ENCODE measurements at places on chromosomes 5 and 9.

- DNase-seq, result peak; percentile 32
These were observed 403.1 kb upstream of the ZNF608 start for GRCh38 chr5:125149527-125149926.

DNA sequence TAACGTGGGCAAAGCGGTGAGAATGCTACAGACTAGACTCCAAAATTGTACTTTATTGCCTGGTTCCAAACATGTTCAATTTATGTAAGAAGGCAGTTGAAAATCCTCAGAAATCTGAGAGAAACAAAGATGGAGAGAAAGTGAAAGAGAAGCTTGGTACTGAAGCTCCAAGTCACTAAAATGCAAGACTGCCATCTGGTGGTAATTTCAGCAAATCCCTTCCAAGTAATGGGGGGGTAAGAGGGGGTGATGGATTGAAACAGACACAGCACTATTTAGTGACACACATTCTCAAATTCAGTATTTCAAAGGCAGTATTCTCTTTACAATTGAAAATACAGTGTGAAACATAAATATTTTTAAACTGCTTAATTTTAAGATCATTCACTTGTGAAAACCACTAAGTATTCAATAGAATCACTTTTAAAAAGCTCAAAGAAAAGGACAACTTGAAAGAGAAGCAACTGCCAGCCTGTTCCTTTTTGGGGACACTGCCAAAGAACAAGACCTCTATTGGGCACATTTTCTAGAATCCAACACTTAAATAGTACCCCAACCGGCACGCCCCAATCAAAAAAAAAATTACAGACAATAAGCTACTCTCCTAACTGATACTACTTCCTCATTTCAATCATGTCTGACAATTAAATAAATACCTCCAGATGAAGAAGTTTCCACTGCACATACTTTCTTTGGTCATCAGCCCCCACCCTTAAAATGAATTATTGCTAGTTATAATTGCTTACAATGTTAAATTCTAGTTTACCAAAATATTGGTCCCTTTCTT lies 131.5 kb downstream of the AGTPBP1 start:
- DNase-seq, result peak; percentile 53

- DNase-seq, result no peak
These were observed 199.2 kb upstream of the ANKRD55 start for GRCh38 chr5:56432321-56432720.

- DNase-seq, result no peak
These were observed 85.8 kb downstream of the RIC1 start for GRCh38 chr9:5714501-5715401.

GRCh38 chr5:88778736-88779135 lies 104.2 kb downstream of the MEF2C start:
- DNase-seq, result no peak

DNA sequence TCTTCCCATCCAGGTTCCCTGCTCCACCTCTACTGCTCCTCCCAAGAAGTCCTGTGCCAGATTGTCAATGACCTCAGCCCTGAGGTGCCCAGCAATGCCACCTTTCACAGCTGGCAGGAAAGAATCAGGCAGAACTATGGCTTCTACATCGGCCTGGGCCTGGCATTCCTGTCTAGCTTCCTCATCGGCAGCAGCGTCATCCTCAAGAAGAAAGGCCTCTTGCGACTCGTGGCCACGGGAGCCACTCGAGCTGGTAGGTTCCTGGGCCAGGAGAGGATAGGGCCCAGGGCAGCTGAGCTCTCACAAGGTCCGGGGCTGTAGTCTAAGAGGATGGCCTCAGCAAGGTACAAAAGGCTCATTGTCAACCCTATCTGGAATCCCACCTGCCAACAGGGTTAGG lies 3.1 kb downstream of the NIPAL4 start:
- no peak for DNase-seq

GRCh38 chr5:136482206-136482605 lies 116.9 kb upstream of the TRPC7 start:
- DNase-seq, result no peak

GRCh38 chr5:180976518-180976917 lies 12.1 kb upstream of the BTNL3 start:
- DNase-seq, result no peak

DNA sequence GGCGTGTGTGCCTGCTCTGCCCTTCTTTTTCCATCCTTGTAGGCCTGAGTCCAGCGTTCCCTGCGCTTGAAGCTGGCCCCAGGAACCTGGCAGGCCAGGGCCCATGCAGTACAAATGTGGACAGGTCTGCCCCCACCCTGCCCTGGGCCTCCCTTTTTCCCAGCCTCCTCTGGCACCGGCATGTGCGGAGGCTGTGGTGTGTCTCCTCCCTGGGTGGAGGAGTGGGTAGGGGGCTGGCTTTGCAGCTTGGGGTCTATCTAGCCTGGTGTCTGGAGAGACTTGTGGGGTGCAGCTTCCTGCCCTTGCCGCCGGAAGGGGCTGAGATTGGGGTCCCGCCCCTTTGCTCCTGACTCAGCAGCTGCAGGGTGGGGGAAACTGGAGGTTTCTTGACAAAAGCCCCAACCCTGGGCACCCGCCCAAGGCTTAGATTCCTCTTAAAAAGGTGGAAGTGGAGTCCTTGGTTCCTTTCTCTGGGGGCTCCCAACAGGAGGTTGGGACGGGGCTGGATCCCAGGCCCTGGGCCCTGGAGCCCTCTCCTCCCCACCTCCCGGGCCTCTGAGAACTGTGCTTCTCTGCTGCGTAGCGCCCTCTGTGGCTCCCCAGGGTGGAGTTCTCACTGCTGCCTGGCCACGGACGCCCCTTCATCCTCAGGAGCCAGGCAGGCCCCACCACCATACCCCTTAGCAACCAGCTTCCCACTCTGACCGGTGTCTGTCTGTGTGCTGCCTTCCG lies 18.0 kb downstream of the RXRA start:
- no peak for DNase-seq

DNA sequence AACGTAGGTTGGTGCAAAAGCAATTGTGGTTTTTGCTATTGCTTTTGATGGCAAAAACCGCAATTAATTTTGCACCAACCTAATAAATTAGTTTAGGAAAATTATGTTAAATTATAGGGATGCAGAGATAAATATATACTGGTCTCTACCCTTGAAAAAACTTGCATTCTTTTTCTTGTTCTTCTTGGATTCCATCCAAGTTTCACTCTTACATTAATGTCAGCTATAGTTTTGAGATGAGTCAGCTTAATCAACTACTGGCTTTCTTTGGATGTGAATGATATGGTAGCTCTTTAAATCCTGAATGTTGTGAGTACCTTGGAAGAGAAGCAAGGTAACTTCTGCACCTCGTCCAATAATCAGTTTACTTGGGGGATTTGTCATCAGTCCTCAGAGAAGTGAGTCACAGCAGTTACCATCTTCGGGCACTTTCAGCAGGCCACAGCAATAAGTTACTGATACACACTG lies 549.0 kb upstream of the ZNF608 start:
- DNase-seq, result no peak

DNA sequence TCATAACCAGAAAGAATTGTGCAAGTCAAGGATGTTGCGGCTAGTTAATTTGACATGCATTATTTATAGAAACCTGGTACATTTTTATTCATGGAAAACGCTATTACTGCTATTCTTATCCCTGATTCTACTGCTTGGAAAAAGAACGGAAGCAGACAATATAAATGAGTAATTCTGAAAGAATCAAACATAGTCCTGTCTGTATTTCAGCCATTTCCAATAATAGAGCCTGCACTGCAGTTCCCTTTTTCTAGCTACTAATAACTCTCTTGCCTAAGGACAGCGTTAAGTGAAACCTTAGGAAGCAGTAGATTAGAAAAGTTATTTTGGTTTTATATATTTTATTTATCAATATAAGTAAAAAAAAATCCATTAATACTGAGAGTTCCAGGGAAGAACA lies 414.9 kb downstream of the CYLC2 start:
- no peak for DNase-seq

DNA sequence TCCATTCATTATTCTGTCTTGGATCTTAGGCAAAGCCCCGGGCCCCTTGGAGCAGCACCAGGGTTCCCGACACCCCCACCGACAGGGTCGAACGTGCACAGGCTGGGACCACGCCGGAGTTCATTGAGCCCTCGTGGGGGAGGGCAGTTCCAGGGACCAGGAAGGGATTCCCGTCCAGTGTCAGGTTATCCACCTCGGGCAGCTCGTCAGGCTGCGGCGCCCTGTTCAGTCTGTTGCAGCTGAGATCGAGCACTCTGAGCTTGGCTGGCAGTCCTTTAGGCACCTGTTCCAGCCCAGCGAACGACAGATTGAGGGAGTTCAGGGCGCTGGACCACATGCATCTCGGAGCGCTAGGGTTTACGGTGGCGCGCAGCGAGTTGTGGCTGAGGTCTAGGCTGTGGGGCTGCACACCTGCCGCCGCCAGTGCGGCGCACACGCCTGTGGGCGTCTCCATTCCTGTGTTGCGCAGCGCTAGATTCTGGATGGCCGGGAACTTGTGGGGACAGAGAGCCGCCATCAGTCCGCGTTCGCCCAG lies 1.1 kb downstream of the CD14 start:
- no peak for DNase-seq

GRCh38 chr5:168364151-168364661 lies 72.8 kb downstream of the WWC1 start:
- no peak for DNase-seq

- DNase-seq, result no peak
These were observed 215.4 kb downstream of the GLIS3 start for GRCh38 chr9:4084435-4084818.

GRCh38 chr9:126587187-126588185 lies 26.2 kb upstream of the LMX1B start:
- no peak for DNase-seq

- DNase-seq, result no peak
These were observed 2.5 kb upstream of the PRKACG start for GRCh38 chr9:69016191-69017096.

DNA sequence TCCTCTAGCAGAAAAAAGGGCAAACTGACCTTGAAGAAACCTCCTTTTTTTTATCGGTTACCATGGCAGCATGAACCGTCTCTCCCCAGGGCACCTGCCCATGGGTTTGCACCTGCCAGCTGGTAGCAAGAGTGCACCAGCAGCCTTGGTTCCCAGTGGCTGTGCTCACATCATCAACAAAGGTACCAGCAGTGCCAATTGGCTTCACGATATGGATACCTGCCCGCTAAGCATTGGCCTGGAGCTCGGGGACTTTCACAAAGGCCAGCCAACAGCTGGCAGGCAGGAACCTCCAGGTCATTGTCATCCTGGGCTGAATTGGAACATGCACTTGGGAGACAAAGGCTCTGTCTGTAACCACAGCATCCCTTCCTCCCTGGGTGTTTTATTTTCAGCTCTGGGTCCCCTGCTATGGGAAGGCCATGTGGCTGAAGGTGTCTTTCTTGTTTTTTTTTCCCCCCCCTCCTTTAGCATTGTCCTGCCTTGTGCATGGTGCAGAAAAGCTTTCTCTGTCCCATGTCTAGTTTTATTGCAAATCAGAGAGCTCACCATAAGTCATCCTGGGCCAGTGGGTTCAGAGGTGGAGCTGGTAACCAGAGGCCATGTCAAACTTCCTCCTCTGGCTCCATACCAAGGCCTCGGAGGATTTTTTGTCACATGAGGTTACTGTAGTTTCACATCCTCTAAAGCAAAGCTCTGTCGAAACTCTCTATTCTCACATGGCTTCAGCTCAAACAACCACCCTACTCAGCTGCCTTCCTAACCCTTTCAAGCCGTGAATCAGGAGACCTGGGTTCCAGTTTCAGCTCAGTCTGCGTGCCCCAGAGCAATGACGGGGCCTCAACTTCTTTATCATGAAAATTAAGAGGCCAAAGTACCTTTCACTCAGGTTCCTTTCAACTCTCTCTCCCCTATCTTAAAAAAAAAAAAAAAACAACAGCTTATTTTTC lies 145.5 kb upstream of the MAP3K1 start:
- no peak for DNase-seq

DNA sequence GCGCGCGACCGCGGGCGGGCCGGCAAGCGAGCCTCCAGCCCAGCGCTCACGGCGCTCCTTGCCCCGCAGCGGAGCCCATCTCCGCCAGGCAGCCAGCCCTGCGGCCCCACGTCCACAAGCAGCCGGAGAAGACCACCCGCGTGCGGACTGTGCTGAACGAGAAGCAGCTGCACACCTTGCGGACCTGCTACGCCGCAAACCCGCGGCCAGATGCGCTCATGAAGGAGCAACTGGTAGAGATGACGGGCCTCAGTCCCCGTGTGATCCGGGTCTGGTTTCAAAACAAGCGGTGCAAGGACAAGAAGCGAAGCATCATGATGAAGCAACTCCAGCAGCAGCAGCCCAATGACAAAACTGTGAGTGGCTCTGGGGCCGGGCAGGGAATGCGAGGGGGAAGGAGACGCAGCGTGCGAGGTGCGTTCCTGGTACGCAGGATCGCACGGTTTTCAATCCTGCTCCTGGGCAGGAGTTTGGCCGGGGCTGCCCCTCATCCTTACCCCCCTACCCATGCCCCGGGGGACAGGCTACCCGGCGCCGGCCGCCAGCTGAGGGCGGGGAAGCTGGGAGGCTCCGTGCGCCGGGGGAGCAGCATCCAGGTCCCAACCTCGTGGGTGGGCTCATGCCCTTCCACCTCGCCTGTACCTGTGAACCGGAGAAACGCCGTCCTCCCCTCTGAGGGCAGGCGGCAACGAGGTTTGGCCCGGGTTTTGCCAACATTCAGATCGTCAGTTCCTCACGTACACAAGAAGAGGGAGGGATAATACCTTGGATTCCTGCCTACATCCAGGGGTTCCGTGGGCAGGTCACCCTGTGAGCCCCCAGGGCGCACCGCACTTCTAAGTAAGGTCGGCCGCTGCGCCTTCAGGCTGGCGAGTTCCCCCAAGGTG lies 6.6 kb downstream of the ISL1 start:
- no peak for DNase-seq

- DNase-seq, result no peak
These were observed 308.8 kb downstream of the EFNA5 start for GRCh38 chr5:107361945-107362344.

- no peak for DNase-seq
These were observed 477.1 kb downstream of the SPATA31A7 start for GRCh38 chr9:61666849-61667371.

DNA sequence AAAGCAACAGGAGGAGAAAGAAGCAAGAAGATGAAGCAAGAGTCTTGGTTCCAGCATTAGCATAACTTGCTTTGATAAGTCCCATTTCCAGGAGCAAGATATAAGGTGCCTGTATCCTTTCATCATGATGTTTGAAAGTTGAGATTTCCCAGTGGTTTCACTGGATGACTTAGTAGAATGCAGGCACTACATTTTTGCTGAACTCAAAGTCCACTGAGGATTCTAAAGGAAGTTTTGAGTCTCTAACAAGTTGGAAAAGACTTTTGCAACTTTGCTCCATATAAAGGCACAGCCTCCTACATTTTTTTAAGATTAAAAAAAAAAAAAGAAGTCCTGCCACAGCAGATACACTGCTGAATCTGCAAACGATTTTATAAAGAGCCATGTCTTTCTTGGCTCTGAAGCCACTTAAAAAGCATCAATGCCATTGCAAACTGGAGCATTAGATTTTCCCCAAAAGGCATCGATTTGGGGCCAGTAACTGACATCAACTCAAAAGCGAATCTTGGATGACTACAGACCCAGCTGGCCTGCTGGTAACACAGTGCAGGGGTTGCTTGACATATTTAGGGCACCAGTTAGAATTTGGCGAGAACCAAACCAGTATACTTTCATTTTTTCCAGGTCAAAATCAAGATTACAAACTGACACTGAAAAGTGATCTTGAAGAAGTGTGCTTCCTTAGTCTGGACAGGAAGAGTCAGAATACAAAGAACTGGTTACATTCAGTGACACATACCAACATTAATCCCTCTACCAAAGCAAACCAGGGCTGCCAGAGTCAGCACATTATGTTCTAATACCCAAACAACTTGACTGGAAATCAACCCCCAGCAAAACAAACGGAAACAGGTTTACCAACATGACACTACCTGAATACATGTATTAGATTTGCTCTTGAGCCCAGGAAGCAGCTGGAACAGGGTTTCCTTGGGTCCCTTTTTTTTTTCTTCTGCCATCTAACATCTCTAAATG lies 39.1 kb upstream of the KCNV2 start:
- no peak for DNase-seq

GRCh38 chr5:19058216-19058615 lies 929.8 kb downstream of the CDH18 start:
- no peak for DNase-seq
